Ureter (tissue), 1 donor: ENCODE measurements at places on chromosomes 1 and 21. TPM values are rescaled to one million over a fixed set of nuclear protein-coding genes. Genes with fewer than 3 reads are reported as not detected.

DNA sequence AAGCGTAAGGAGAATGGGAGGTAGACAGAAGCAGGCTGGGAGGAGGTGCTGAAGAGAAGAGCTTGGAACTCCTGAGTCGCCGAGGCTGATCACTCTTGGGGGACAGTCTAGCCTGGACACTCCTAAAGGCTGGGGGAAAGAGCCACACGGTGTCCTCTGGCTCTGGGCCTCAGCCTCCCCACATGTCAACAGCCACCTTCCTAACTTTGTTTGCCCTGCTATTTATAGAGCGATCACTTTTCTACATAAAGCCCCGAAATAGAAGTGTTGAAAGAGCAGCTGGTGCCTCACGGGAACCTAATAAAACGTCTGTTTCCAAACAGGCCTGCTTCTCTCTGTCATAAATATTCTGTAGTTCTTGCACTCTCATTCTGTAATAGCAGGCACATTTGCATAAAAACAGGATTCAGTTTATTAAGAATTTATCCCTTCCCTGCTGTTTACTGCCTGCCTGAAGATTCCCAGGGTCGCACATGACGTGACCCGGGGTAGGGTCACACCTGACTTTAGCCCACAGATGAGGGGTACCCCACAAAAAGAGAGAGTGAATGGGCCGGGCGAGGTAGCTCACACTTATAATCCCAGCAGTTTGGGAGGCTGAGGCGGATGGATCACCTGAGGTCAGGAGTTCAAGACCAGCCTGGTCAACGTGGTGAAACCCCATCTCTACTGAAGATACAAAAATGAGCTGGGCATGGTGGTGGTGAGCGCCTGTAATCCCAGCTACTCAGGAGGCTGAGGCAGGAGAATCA, 212.5 kb downstream of the TOMM20 start:
- no peak for DNase-seq

DNA sequence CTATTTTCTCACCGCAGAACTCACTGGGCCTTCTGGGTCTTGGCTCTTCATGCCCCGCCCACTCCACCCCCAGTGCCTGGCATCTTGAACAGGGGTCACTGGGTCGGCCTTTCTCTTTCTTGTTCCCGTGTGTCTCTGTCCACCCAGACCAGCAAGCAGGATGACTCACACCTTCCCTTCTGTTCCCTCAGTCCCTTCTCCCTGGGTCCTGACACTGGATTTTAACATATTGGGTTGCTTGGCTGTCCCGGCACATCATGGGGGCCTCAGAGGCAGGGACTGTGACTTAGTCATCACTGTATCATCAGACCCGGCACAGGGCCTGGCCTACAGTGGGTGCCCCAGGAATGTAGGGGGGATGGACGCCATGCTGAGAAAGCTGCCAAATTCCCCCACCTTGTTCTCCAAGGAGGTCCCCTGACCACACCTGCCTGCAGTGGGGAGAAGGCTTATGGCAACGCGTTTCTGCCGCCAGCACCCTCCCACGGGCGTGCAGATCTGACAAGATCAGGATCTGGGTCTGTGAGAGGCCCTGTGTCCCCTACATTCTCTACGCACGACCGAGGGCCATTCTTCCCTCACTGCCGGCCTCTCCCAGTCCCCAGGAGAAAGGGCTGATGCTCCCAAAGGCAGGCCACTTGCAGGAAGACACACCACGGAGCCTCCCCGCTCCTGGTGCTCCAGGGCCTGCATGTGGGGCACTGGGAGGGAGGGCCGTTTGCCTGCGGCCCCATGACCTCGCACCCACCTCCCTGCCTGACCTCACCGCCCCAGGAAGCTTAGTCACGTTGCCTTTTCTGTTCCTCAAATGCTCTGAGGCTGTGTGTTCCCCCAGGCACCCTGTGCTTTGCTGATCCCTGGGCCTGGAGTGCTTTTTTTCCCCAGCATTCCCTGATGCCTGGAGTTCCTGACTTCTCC, 157.2 kb upstream of the TMEM51 start:
- DNase-seq, result no peak

DNA sequence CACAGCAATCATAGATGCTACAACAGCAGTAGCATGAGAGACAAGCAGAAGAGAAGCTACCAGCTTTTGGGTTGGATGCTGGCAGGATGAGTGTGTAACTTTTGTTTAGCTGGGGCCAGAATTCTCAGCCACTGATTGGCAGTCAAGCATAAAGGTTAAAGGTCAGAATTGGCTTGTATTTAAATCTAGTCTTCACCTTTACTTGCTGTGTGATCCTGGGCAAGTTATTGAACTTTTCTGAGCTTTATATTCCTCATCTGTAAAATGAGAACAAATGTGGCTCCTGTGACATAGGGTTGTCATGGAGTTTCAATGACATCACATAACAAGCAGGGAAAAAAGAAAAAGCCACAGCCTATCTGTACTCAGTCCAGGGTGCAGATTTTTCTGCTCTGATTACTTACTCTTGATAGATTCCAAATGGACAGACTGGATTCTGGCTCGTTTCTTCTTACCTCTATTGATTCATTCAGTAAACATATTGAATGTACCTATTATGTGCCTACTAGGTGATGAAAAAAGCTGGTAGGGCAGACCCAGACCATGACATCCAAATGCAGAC, 2.8 kb upstream of the AZIN2 start:
- no peak for DNase-seq

DNA sequence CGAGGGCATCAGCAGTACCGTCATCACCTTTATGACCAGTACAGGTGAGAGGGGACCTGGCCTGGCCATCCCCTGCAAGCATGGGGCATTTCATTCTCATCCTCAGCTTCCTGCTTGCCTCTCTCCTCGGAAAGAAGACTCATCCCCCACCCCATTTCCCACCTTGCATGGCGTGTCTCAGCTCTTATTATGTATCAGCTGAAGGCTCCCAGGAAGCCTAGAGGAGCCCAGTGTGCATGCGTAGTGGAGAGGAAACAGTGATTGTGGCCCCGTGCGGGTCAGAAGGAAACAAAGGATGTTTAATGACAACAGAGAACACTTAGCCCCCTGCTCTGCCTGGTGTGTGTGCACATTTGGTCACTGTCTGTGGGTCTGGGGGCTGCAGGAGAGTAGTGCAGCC, 40.3 kb upstream of the CNTN2 start:
- no peak for DNase-seq

GRCh38 chr1:6111571-6111970, 65.9 kb downstream of the KCNAB2 start:
- no peak for DNase-seq

DNA sequence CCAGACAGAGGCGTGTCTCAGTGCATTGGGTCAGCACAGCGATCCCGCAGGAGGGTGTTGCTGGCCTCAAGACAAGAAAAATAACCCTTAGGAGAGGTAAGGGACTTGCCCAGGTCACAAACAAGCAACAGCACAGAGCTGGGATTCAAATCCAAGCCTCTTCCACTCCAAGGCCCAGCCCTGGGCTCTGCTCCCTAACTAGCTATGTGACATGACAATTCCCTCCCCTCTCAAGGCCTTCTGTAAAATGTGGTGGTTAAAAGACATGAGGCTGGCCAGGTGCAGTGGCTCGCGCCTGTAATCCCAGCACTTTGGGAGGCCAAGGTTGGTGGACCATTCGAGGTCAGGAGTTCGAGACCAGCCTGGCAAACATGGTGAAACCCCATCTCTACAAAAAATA, 28.1 kb upstream of the LAPTM5 start:
- DNase-seq, result no peak

Gene KLHDC7A
- 34.5 TPM for total RNA-seq

- DNase-seq, result no peak
Measured at GRCh38 chr1:12472798-12473551, 145.0 kb downstream of the DHRS3 start.

Gene ACTN2
- 6.7 TPM for total RNA-seq

GRCh38 chr1:228842094-228842775, 107.0 kb downstream of the RHOU start:
- DNase-seq, result no peak

DNA sequence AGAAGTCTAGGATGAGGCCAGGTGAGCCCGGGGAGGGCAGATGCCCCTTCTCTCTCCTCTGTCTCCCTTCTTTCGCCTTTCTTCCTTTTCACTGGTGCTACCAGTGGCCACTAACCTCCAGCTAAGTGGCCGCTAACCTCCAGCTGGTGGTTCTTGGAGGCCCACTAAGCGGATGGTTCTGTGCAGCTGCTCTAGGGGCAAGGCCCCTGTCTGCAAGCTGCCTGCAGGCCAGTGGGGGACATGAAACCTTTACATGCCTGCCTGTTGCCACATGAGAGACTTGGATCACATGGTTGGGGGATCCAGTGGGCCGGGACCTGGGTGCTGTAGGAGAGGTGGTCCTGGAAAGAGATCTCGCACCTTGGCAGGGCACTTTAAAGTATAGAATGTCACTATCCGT, 17.7 kb downstream of the IKBKE start:
- no peak for DNase-seq

Gene SLC1A7
- not detected for total RNA-seq

Gene CCDC27
- not detected for total RNA-seq

DNA sequence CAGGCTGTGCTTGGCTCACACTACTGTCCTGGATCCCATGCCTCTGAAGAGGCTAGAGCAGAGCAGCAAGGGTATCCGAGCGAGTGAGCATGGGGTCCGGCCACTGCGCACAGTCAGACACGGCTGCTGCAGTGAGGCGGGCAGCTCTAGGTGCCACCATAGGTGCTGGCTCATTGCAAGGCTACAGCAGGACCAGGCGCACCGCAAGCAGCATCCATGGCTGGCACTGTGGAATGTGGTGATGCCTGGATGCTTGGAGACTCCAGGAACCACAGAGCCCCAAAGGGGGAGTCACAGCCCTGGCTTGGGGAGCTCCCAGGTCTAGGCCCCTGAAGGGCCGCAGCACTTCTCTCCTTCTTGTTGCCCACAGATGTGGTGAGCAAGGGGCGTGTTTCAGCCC, 47.2 kb downstream of the ATP6V1G3 start:
- DNase-seq, result no peak

DNA sequence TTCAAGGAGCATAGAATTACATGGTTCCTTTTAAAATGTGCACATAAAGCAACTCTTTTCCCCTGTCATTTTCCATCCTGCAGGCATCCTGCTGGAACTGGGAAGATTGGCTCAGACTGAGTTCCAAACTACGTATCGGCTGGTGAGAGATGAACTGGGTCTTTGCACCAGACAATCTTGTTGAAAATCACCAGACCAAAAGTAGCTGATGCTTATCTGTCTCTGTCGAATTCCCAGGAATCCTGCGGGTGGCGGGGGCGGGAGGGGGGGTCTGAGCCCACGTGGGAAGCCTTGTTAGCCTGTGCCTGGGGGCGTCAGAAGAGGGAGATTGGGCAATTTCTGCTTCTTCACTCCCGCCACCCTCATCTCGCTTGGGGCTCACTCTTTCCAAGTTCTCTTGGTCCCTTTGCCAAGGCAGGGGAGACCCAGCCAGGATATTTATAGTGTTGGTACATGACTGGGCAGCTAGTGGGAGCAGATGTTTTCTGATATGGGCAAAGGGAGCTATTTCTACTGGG, 90.1 kb upstream of the SLC25A33 start:
- DNase-seq, result no peak

DNA sequence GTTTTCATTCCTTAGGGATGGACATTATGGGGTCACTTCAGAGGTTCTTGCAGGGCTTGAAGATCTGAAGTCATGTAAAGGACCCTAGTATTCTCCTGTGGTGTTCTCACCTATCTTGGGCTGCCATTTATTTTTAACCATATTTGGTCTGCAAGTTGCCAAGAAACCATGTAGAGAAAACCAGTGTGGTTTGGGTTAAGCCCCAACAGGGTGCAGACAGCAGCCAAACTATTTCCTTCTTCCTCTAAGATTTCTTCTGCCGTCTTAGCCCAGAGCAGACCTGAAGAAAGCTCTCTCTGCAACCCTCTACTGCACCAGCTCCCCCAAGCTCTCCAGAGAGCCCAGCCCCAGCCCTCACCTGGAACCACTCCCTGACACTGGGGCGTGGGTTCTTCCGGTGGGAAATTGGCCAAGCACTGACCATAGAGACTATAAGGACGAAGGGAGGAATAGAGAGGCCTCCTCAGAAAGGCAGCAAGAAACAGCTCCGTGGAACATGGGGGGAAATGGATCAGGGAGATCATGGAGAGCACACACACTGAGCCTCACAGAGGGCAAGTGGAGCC, 136.6 kb downstream of the SYF2 start:
- DNase-seq, result no peak

GRCh38 chr1:22105611-22106207, 37.2 kb downstream of the WNT4 start:
- no peak for DNase-seq

GRCh38 chr1:8481650-8482380, 163.9 kb downstream of the SLC45A1 start:
- DNase-seq, result no peak

Gene KDF1
- 15.7 TPM for total RNA-seq

DNA sequence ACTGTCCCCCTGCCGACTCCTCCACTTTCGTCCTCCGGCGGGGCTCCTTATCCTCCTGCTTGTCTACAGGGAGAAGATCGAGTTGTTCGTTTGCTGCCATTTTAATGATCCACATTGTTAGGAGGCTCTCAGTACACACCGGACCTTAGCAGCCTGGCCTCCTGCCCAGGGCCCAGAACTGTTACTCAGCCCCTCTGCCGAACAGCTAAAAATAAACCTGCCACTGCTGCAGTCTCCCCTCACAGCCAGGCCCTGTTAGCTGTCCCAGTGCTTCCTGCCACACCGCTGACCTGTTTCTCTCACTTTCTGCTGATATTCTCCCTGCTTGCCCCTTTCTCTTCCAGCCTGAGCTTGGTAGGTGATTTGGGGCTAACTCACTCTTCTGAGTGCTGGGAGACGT, 8.3 kb downstream of the MAPKAPK2 start:
- DNase-seq, result peak; percentile 78

GRCh38 chr21:39150877-39151276, 32.4 kb downstream of the PSMG1 start:
- no peak for DNase-seq

DNA sequence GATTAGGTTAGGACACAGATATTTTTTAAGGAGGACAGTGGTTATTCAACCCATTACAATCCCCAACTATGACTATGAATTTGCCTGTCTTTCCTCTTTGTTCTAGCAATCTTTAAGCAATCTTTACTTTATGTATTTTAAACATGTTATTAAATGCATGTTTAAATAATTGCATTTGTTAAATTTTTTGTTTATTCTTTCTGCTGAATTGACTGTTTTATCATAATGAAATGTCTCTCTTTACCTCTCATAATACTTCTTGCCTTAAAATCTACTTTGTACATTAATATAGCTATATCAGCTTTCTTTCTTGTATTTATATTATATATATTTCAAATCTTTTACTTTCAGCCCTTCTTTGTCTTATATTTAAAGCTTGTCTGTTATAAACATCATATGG, 46.1 kb downstream of the CR1L start:
- DNase-seq, result no peak

Gene ZBTB8B
- total RNA-seq, result 0.57 TPM

Gene SPRR2B
- total RNA-seq, result not detected

Gene LRRC38
- not detected for total RNA-seq
